ENCODE measurements at places on chromosomes 12 and 14.

GRCh38 chr14:67079846-67080245, 109.4 kb upstream of the GARIN2 start:
- no peak for DNase-seq

DNA sequence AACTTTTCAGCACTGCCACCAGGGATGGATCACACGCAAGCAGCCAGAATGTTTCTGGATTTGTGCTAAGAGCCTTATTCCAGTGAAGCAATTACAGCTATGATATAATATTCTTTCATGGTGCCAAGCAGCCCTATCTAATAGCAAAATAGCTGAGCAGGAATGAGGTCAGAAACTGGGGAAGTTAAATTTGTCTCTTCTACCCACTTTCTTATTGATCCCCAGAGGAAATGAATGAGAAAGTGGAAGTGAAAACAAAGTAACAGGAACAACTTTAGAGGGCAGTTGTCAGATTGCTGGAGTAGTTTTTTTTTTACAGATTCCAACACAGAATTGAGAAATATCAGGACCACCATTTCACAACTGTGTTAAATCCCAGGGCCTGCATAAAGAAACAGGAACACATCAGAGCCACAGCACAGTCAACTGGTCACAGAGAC, 44.8 kb downstream of the GCH1 start:
- no peak for DNase-seq

- no peak for DNase-seq
These were observed 3.0 kb downstream of the IFI27 start for GRCh38 chr14:94113490-94113889.

DNA sequence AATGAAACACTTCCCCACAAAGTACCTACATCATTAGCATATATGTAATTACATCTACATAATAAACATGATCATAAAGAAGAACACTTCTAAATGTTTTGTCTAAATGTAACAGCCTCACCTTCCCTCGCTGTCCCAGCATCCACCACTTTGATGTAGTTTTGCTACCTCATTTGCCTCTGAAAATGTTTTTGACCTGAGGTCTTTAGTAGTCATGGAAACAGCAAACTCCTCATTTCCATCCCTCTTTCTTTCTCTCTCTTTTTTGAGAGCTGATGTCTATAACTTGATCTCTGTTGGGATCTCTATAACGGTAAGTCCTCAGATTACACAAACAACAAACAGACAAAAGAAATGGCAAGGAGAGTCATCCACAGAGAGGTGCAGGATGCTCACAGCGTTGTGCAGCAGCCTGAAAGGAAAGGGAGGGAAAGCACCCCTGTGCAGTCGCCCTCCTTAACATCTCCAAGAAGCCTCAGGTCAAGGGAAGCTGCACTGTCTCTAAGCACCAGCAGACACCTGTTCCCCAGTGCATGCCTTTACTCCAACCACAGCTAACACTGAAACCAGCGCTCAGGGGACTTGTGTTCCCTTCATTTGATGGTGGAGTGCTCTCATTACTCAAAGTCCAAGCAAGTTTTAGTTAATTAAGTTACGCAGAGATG, 268.7 kb downstream of the TMEM132D start:
- no peak for DNase-seq

DNA sequence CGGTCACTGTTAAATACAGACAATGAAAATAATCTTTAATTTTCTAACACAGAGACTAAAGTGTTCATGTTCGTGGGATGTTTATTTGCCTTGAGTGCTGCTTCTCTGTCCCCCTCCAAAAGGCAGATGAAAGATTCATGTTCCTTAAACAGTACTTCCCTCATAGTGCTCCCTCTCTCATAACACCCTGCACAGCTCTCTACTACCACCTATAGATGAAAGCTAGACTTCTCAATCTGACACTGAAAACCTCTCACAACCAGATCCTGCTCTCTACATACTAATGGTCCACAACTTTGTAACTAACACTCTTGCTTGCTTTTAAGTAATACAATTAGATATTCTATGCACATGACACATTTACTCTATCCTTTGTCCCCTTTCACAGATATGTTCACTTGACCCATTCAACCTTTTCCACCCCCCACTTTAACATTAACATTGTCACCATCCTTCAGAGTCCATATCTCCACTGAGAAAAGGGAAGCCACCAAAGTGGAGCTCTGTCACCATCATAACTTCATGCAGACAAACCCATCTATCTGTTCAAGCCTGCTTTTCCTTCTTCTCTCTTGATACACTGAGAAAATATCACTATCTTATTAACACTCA, 266.4 kb upstream of the USP15 start:
- DNase-seq: peak; percentile 35

- peak; percentile 78 for DNase-seq
These were observed 87.7 kb upstream of the FOXN3 start for GRCh38 chr14:89504602-89505313.

DNA sequence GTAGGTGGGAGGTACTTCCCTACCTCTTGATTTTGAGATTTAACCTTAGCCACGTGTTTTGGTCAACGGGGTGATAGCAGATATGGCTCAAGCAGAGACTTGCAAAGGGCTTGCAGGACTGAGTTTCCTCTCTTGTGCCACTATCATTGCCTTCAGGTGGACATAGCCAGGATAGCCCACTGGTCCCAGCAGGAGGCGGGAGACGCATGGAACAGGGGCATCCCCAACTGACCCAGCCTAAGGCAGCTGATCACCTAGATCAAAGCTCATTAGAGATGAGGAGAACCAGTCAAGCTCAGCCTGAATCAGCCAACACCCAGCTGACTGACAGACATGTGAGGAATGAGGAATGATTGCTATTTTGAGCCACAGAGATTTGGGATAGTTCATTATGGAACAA, 49.6 kb downstream of the CALM1 start:
- no peak for DNase-seq
